ENCODE measurements at places on chromosomes 7 and 10.
A peak's percentile ranks its signal among the peaks of the same experiment; 100 is the strongest.

DNA sequence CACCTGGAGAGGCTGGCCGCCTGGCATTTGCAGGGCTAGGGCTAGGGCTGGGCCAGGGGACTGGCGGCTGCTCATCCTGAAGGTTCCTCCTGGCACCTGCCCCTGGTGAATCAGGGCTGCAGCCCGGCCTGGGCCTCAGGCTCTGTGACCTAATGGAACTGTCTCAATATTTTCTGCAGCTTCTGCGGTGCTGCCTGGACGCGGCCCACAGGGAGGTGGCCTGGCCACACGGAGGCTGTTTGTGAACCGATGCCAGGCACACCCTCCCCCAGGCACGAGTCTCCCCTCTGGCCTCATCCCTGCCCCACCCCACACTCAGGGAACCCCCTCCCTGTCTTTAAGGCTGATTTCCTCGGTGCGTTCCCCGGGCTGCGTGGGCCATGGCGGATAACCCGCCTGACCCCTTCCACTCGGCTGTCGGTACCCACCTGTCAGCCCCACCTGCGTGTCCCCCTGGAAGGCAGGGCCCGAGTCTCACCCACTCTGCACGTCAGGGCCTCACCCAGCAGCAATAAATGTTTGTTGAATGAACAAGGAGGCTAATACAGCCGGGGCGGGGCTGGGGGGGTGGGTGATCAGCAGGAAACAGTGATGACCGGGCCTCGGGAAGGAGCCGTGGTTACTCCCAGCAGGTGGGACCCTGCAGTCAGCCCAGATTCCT is 54.5 kb upstream of the DNAJB6 start:
- no peak for DNase-seq

GRCh38 chr7:150358433-150358832 is 10.2 kb upstream of the REPIN1 start:
- no peak for DNase-seq

DNA sequence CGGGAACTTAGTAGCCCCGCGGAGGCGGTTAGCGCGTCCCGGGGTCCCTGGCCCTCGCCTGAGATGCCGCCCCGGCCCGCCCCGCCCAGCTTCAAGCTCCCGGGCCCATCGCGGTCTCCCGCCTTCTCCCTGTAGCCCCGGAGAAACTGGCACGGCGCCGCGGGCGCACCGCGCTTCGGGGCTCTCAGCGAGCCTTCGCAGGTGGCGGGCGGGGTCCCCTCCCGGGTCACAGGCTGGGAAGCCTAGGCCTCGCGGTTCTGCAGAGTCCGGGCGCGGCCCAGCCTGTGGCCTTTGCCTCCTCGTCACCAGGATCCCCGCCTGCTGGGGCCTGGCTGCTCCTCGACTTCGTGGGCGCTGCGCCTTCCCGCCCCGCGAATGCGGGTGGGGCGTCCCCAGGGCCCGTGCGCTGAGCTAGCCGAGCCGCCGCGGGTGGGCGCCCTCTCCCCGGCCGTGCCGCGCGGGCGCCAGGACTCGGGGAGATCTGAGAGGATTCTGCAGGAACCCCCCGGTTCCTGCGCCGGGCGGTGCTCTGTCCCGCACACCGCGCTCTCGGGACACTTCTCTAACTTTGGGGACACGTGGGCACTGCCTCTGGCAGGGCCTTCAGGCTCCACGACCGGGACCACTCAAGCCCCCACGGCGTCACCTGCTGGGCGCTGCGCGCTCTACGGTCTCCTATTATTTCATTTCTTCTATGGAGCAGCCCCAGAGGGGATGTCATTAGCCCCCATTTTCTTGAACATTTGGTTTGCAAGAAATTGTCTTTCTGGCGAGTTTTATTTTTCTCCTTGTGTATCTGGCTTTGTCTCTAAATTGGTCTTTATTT is 682 bp upstream of the RGS10 start:
- DNase-seq: peak; percentile 76

- peak; percentile 6 for DNase-seq
Observed at GRCh38 chr7:43791665-43792064, 33.2 kb downstream of the BLVRA start.

DNA sequence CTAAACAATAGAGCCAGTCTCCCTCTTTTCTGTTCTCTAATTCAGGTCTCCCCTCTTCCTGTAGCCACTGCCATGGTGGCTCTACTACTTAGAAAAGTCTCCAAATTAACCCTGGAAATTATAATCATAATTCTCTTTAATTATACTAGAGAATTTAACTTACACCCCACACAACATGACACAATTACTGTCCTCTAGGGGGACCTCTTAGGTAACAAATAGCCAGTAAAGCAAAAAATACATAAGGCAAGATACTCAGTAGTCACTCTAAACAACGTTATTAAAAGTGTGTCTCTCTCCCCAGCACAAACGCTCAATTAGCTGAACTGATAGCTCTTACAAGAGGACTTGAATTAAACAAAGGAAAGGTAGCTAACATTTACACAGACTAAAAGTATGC is 44.3 kb upstream of the ZNF107 start:
- DNase-seq: no peak

DNA sequence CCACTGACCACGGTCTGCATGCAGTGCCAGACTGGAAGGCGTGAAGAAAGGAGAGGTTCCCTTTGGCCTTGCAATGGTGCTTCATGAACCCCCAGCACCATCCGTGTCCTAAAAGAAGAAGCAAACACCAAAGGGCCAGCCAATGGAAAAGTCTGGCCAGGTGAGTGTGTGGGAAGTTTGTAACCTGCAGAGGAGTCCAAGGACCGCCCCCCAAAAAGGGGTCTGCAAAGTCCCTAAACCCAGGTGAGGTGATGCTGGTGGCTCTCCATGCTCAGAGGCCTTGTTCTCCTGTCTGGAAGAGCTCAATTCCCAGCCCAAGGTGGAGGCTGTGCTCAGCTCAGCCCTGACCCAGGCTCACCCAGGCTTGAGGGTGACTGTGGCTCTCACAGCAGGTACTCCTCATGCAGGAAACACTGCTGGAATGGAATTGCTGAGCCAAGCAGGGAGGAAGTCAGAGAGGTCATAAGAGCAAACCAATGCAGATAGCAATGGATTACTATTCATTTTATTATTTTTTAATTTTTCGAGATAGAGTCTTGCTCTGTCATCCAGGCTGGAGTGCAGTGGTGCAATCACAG is 52.4 kb upstream of the NANOS1 start:
- DNase-seq: no peak

DNA sequence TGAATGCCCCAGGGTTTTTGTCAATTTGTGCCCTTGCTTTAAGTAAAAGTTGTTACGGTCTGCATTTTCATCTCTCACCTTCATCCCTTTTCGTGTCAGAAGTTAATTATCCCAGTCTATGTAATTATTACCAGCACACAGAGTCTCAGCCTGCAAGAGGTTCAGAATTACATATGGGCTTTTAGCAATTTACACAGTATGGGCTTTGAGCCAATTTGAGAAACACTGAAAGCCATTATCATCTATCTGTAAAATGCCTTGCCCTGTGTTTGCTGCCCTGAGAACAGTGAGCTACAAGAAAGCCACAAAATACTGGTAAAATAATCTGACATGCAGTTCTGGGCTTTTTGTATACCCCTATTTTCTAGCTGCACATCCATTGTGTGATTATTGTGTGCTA is 125.6 kb upstream of the STEAP4 start:
- peak; percentile 3 for DNase-seq

- DNase-seq: no peak
Observed at GRCh38 chr7:142375710-142376313, 118.0 kb upstream of the PRSS58 start.

- peak; percentile 40 for DNase-seq
Observed at GRCh38 chr7:23012908-23013714, 819 bp downstream of the HYCC1 start.

DNA sequence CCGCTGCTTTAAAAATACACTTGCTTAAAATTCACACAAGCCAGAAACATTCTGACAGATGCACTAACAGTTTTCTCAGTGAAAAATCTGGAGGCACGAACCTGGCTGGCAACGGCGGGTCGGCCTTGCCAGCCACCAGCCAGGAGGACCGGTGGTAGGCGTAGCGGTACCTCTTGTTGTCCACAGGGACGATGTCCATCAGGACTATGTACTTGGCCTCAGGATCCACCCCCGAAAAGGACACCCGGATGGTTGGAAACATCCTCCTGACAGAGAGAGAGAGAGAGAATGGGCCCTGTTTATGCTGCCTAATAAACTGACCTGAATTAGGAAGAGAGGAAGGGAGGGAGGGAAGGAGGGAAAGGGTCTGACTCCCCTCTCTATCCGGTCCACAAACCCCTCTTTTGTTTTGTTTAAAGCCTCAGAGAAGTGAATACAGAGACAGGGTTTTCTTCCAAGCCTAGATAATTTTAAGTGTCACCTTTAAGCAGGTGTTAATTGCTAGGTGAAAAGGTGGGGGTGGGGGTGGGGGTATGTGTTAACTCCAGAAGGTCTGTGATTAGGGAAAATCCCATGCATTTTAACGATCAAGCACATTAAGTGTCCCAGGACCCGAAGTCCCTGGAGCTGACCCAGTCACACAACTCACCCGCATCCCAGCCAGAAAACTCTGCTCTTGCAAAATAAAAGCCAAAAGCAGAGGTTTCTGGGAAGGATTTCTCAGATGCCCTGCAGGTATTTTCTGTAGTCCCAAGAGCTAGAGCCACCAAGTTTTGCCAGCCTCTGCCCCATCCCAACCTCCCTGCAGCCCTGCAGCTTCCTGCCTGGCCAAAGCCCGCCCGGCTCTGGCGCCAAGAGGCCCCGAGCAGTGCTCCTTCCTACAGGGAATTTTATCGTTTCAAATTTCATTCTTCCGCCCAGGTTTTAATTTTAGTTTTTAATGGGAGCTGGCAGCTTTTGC is 5.0 kb downstream of the TBX20 start:
- DNase-seq: no peak

- no peak for DNase-seq
Observed at GRCh38 chr10:63836666-63837442, 315.7 kb downstream of the REEP3 start.

GRCh38 chr7:121023683-121024511 is 35.4 kb downstream of the CPED1 start:
- no peak for DNase-seq

- DNase-seq: no peak
Observed at GRCh38 chr7:121961089-121961867, 88.3 kb downstream of the PTPRZ1 start.

DNA sequence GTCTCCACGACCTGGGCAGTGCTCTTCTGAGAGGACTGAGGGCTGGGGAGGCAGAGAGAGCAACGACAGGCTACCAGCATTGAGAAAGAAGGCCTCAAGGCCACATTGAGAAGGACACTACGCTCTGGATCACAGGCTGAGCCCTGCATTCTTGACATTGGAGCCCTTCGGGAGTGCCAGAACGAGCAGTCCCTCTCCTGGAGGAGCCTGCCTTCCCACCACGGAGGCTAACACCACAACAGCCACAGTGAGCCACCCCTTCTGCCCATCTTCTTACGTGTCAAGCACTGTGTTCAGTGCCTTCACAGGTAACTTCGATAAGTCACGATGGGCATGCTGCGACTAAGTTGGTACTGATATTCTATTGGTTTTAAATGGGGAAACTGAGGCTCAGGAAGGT is 267.8 kb downstream of the RPS24 start:
- DNase-seq: no peak
